ENCODE measurements at places on chromosomes 5 and 9.

DNA sequence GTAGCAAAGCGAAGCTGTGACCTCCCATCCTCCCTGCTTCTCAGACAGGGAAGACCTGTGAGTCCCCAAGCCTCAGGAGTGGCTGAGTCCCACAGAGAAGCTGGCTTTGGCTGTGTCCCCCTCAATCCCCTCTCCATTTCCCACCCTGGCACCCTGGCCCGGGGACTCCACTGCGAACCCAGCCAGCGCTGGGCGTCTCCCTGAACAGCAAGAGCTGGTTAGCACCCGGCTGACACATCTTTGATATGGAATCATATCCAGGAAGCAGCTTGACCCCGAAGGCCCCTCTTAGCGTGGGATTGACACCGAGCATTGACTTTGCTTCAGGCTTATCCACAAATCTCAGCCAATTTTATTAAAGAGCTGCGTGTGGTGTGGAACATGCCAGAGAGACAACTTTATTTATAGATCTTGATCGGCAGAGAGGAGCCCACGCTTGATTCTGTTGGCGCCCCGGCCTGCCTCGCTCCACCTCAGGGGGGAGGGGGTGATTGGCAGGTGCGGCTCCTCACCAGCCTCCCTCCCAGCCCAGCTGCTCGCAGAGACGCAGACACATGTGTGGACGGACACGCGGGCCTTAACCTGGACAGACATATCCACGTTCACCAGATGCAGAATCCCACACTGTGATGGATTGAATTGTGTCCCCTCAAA is 120.7 kb upstream of the MVB12B start:
- no peak for DNase-seq

DNA sequence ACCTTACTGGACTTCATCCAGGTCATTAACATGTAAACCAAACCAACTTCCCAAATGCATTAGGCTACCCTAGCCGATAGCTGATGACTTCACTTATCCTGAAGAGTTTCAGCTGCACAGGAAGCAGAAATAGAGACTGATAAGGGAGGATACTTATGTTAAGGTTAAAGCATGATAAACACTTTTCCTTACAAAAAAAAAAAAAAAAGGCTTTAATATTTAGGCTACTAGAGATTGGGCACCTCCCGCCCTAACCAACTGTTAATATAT is 1.6 kb upstream of the MEF2C start:
- no peak for DNase-seq

GRCh38 chr9:126457890-126458289 is 131.3 kb downstream of the MVB12B start:
- DNase-seq, result no peak

GRCh38 chr5:16137177-16137576 is 42.4 kb downstream of the MARCHF11 start:
- DNase-seq, result no peak

- no peak for DNase-seq
Measured at GRCh38 chr5:93850311-93850710, 108.9 kb upstream of the POU5F2 start.

GRCh38 chr5:54387659-54388232 is 67.8 kb upstream of the HSPB3 start:
- DNase-seq, result peak; percentile 54

GRCh38 chr5:7871653-7872052 is 2.7 kb downstream of the MTRR start:
- DNase-seq, result no peak

DNA sequence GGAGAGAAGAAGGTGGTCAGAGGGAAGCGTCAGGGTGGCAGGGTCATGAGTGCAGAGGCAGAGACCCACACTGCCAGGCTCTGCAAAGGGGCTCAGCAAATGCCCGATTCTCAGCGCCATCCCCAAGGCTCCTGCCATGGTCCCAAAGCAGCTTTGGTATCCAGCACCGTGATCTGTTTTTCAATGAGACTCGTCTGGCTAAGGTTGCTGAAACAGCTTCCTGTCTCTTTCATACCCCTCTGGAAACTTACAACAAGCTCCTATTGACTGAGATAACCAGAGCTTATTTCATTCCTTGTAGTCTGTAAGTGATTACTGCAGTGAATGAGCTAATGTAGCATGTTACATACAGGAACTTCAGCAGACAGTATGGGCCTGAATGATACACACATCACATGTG is 568.6 kb upstream of the DAP start:
- no peak for DNase-seq

GRCh38 chr9:7983490-7983889 is 183.9 kb upstream of the DMAC1 start:
- DNase-seq, result no peak

GRCh38 chr9:133063159-133063499 is 1.3 kb downstream of the CEL start:
- no peak for DNase-seq

GRCh38 chr9:9412241-9412640 is 1200.6 kb downstream of the PTPRD start:
- DNase-seq, result no peak

DNA sequence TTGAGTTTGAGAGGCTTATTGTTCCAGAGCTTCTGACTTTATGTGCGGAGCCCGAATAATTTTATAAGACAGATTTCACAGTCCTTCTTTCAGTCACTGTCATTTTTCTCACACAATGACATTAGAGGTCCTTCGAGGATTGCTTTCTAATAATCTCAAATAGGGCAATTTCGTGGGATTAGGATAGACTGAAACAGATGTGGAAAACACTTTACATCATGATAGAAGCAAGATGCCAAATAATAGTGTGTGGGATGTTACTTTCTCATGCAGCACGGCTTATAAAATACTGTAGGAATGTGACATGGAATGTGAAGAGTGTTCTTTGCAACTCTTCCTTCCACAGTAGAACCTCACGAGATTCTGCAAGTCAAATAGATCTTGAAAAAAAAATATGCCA is 451.3 kb downstream of the SEMA5A start:
- DNase-seq, result peak; percentile 65

DNA sequence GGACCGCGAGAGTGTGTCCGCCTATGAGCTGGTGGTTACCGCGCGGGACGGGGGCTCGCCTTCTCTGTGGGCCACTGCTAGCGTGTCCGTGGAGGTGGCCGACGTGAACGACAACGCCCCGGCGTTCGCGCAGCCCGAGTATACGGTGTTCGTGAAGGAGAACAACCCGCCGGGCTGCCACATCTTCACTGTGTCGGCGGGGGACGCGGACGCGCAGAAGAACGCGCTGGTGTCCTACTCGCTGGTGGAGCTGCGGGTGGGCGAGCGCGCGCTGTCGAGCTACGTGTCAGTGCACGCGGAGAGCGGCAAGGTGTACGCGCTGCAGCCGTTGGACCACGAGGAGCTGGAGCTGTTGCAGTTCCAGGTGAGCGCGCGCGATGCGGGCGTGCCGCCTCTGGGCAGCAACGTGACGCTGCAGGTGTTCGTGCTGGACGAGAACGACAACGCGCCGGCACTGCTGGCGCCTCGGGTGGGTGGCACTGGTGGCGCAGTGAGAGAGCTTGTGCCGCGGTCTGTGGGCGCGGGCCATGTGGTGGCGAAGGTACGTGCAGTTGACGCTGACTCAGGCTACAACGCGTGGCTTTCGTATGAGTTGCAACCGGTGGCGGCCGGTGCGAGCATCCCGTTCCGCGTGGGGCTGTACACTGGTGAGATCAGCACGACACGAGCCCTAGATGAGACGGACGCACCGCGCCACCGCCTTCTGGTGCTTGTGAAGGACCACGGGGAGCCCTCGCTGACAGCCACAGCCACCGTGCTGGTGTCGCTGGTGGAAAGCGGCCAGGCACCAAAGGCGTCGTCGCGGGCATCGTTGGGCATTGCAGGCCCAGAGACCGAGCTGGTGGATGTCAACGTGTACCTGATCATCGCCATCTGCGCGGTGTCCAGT is 1.8 kb downstream of the PCDHA7 start:
- DNase-seq, result no peak

DNA sequence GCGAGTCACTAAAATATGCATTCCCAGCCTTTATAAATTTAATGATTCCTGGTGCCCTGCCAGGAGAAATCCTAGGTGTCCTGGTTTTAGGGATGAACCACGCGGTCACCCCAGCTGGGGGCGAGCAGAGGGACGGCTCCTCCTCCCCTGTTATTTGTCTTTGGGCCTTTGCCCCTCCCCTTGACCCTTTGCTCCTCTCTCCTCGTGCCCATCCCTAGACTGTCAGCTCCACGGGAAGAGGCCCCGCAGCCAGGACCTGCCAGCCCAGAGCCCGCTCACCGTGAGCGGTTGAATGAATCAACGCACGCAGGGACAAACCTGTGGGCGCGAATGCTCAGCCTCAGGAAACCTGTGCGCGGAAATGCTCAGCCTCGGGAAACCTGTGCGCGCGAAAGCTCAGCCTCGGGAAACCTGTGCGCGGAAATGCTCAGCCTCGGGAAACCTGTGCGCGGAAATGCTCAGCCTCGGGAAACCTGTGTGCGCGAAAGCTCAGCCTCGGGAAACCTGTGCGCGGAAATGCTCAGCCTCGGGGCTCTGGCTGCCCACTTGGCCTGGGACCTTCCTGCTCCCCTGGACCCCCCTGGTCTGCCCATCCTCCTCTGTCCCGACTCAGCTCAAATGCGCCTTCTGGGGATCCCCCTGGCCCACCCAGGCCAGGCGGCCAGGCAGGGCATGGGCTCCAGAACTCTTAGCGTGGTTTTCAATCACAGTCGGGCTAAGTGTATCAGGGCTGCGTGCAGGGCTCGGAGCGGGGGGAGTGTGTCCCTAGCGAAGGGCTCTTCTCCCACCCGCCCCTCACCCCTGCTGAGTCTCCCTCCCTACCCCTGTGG is 140.5 kb upstream of the COL5A1 start:
- no peak for DNase-seq

DNA sequence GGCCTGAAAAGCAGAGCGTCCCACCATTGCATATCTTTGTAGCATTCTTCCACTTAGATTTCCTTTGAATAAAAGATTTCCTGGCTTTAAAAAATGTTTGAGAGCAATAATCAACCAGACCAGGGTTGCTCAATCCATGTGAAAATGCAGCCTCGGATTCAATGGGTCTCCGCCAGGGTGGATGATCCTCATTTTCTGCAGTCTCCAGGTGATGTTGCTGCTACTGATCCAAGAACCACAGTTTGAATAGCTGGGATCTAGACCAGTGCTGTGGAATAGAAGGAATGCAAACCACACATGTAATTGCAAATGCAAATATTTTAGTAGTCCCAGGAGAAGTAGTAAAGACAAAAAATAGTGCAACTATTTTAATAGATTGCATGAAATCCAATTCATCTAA is 317.6 kb downstream of the IRX1 start:
- DNase-seq, result peak; percentile 65

DNA sequence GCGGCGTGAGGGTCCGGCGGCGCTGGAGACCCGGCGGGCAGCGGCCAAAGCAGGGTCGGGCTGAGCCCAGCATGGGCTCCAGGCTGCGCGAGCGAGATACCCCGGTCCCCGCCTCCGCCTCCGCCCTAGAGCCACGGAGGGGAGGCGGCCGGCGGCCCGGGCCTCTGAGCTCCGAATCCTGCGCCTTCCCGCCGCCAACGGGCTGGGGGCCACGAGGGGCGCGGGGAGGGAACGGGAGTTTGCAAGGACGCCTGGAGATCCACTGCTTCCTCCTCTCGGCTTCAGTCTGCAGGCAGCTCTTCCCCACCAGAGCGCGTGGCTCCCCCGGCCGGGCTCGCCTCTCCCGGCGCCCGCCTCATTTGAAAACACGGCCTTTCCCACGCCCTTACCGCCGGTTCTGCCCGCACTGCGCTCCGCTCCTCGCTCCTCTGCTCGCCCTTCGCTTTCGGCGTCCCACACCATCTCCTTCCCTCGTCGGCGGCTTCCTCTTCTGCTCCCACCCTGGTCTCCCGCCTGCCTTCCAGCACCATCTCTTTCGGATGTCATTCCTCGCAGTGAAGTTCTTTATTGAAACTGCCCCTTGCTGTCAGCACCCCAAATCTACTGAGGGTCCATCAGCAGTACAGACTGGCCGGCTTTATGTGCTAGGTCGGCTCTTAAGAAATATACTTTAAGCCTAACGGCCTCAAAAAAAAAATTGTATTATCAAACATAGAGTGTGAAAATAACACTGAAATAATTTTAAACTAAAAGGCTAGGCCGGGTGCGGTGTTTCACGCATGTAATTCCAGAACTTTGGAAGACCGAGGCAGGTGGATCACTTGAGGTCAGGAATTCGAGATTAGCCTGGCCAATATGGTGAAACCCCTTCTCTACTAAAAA is 105.0 kb upstream of the FAM120A start:
- peak; percentile 78 for DNase-seq

DNA sequence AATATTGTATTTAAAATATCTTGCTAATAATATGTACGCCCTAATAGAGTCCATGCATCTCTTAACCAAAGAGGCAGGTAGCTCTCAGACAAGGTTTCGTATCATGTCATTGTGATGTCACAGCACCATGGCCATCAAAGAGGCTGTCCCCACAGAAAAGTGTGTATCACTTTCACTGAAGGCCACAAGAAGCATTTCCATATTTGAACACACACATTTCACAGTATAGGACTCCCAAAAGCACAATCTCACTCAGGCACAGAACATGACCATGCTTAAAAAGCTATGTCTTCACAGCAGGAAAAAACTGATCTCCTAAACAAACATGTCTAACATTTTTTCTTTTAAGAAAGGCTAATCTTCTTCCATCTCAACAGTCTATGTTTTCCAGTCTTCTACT is 133.8 kb downstream of the DENND1A start:
- no peak for DNase-seq

DNA sequence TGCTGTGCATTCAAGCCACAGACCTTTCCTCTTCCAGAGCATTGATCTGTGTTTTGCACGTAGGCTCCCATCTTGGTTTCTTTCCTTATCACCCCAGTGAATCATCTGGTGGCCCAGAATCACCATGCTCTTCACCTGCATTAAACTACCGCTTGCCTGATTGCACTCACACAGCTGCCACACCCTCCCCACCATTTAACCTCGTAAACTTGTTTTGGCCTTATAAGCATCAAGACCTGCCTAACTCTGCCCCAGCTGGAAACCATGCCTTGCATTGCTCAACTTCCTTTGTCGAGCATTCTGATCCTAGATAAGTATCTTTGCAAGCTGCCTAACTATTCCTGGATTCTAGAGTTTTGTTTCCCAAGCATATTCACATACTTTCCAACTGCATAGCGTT is 369.6 kb upstream of the SEMA6A start:
- DNase-seq, result no peak

GRCh38 chr9:97504381-97505216 is 3.1 kb downstream of the TMOD1 start:
- DNase-seq, result no peak

DNA sequence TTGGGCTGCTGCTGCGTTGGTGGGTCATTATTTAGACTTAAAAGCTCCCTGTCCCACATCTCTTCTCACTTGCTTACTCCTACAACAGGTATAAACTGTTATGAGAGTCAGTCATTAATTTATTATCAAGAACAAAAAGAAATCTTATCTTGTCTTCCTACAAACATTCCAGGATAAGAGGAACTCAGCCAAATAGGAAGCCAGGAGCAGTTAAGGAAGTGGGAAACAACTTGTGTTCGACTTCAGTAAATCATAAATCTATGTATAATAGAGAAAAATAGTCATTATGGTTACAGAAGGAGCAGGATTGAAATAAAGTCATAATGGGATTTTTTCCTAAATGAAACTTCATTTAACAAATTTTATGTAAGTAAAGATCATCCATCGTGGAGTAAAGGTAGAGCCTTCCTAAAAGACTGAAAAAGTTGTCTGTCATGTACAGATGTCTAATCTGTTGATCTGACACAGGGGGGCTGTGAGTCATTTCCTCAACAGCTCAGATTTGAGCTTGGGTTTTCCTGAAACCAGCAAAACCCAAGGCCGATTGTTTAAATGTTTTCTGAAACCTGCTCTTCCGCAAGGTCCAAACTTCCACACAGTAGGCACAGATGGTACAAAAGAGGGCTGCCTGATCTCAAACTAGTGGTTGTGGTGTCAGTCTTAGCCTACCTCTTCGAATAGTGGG is 25.3 kb upstream of the LRRTM2 start:
- DNase-seq, result peak; percentile 9

GRCh38 chr5:101677961-101678360 is 618.1 kb downstream of the SLCO4C1 start:
- no peak for DNase-seq

All from muscle of back (tissue), 13 donors.